ENCODE measurements at places on chromosomes 6 and 20. TPM values are rescaled to one million over a fixed set of nuclear protein-coding genes. Genes with fewer than 3 reads are reported as not detected.

Gene KCNK5
- not detected for total RNA-seq

Gene PTK6
- total RNA-seq: 0.16 TPM

Gene GTSF1L
- not detected for total RNA-seq

Gene PRELID3B
- total RNA-seq: 53.6 TPM

Gene PPP1R10
- total RNA-seq: 10.4 TPM

Gene C6orf132
- 0.63 TPM for total RNA-seq

Gene ACAT2
- total RNA-seq: 66.0 TPM

Gene VWA7
- 0.86 TPM for total RNA-seq

Gene STX11
- total RNA-seq: not detected

Gene BANF2
- total RNA-seq: not detected

Gene TMEM74B
- not detected for total RNA-seq

Gene MYCT1
- total RNA-seq: not detected

Gene RRAGD
- 0.09 TPM for total RNA-seq

Gene EPHA7
- total RNA-seq: 0.32 TPM

Gene ACTL10
- total RNA-seq: 1.9 TPM

Gene MTO1
- total RNA-seq: 40.2 TPM

Gene TNXB
- 10.6 TPM for total RNA-seq

Gene ADTRP
- total RNA-seq: 2.2 TPM

Gene OXT
- not detected for total RNA-seq

Gene COL11A2
- total RNA-seq: 0.16 TPM

Gene PTPRK
- 51.5 TPM for total RNA-seq

Gene KHDC1L
- not detected for total RNA-seq

Gene WFDC8
- total RNA-seq: not detected

Gene ID4
- total RNA-seq: 14.2 TPM

Gene GPR6
- total RNA-seq: not detected

Gene NRN1
- total RNA-seq: 0.09 TPM

Gene KIF6
- 0.16 TPM for total RNA-seq

Gene CNR1
- not detected for total RNA-seq

Gene SEL1L2
- total RNA-seq: not detected

Gene GNMT
- 0.77 TPM for total RNA-seq

Gene ZNF831
- total RNA-seq: not detected

Gene LTV1
- 11.7 TPM for total RNA-seq

Gene UST
- total RNA-seq: 15.1 TPM

Gene RNF146
- total RNA-seq: 50.9 TPM

Gene HLA-DQA1
- total RNA-seq: 0.16 TPM

Gene PPP1R14C
- 0.17 TPM for total RNA-seq

Gene HFE
- total RNA-seq: 14.5 TPM

Gene B3GAT2
- total RNA-seq: under 0.01 TPM

Gene EPPIN
- total RNA-seq: not detected

Gene MAP3K5
- 15.5 TPM for total RNA-seq

Gene ATAT1
- 5.4 TPM for total RNA-seq

Gene PTCRA
- total RNA-seq: not detected

Gene VSX1
- not detected for total RNA-seq

Gene LY6G6C
- total RNA-seq: not detected

Gene TRIM15
- total RNA-seq: not detected
